ENCODE measurements at places on chromosomes 5 and 9.
A peak's percentile ranks its signal among the peaks of the same experiment; 100 is the strongest.

DNA sequence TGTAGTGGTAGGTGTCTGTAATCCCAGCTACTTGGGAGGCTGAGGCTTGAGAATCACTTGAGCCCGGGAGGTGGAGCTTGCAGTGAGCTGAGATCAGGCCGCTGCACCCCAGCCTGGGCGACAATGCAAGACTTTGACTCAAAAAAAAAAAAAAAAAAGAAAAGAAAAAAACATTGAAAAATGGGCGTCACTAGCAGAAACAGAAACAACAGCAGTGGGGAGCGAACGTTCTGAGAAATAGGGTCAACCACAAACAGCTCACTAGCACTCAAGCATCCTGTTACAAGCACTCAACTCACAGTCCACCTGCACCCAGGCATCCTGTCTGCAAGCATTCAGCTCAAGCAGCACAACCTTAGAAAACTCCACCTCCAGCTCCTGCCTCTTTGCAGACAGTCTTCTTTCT, 17.2 kb downstream of the TRIM14 start:
- no peak overlapping the region for H3K27ac ChIP-seq
- no peak for DNase-seq
- H3K4me1 ChIP-seq = no peaks in the 10 kb centered on the region
- H3K4me3 ChIP-seq = no peak overlapping the region
- no peaks in the 10 kb centered on the region for H3K36me3 ChIP-seq
- H3K27me3 ChIP-seq = no peaks in the 10 kb centered on the region

- H3K4me1 ChIP-seq = peaks cover 16% of the 10 kb centered on the region
- peaks cover 2% of the 10 kb centered on the region for H3K27me3 ChIP-seq
- peak; percentile 50 for DNase-seq
- H3K4me3 ChIP-seq = peak overlapping the region; percentile 48
- peak overlapping the region; percentile 96 for H3K27ac ChIP-seq
Observed at GRCh38 chr9:78325343-78325742, 28.4 kb downstream of the PSAT1 start.

DNA sequence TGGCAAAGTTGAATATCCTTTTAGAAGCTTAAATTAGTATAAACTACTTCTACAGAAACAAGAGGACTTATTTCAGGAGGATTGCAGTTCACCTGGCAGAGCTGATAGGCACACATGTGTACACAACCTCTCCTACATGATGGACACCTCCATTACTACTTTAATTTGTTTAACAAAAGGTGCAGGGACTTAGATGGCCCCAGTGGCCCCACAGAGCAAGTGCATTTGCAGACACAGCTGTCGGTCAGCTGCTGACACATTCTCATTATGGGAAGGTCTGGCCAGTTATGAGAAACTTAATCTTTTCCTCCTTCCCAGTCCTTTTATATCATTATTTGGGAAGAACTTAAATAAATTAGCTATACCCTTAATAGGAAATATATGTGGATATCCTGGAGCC, 28.3 kb downstream of the TDRD7 start:
- DNase-seq = no peak
- H3K27ac ChIP-seq = no peak overlapping the region
- no peak overlapping the region for H3K4me3 ChIP-seq
- H3K36me3 ChIP-seq = no peaks in the 10 kb centered on the region

GRCh38 chr5:128146671-128147070, 63.1 kb downstream of the SLC12A2 start:
- H3K36me3 ChIP-seq = no peaks in the 10 kb centered on the region
- H3K27me3 ChIP-seq = no peaks in the 10 kb centered on the region
- no peaks in the 10 kb centered on the region for H3K4me1 ChIP-seq
- DNase-seq = no peak
- H3K4me3 ChIP-seq = no peak overlapping the region

DNA sequence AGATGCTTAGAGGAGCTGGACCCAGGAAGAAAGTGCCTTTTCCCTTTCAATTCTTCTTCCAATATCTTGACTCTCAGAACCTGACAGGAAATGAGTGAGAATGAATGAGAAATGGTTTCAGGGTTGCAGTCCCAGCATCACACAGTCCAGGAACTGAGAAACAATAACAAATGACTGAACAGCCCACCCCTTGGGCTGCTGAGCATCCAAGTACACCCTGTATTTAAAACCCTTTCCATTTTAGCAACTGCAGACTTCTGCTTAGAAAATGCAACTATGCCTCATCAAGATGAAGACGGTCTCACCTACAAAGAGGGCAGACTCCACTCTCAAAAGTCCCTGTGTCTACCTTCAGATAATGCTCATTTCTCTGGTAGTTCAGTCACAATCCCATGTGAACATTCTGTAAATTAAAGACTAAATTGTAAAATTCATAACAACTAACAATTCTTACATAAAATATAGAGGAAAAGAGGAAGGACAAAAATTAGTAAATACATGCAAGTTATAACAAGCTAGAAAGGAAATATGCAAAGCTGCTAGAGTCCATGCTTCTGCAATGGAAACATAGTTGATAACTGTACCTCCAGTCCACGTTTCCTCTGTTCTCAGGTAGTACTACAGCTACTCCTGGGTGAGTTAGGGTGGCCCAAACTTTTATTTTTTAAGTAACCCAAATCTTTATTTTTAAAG, 316.5 kb downstream of the ICE1 start:
- no peak overlapping the region for H3K4me3 ChIP-seq
- no peaks in the 10 kb centered on the region for H3K4me1 ChIP-seq
- no peak for DNase-seq
- peaks cover 2% of the 10 kb centered on the region for H3K36me3 ChIP-seq

DNA sequence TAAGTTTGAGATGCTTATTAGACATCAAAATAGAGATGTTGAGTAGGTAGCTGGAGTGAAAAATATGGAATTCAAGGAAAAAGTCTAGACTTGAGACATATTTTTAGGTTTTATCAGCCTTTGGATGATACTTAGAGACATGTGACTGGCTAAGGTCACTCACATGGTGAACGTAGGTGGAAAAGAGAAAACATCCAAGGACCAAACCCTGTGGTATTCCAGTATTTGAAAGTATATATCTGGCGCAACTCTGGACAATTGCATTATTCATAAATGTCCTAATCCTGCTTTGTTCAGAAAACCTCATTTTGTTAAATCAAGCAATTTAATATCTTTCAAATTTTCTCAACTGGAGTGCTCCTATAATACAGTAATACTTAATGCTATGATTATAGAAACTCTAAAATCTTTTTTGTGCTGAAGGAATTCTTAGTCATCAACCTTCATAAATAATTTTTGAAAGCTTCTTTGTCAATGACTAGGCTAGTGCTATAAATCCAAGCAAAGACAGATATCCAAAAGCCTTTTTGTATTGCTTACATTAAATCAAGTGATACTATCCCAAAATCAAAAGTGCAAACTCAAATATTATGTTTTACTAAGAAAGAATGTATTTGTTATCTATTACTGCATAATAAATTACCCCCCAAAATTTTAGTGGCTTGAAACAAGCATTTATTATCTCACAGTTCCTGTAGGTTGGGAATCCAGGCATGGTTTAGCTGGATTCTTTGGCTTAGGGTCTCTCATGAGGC, 452.0 kb downstream of the ENC1 start:
- no peak overlapping the region for H3K27ac ChIP-seq
- no peak overlapping the region for H3K4me3 ChIP-seq
- H3K4me1 ChIP-seq = peaks cover 43% of the 10 kb centered on the region
- peaks cover 4% of the 10 kb centered on the region for H3K27me3 ChIP-seq
- peaks cover 7% of the 10 kb centered on the region for H3K36me3 ChIP-seq

DNA sequence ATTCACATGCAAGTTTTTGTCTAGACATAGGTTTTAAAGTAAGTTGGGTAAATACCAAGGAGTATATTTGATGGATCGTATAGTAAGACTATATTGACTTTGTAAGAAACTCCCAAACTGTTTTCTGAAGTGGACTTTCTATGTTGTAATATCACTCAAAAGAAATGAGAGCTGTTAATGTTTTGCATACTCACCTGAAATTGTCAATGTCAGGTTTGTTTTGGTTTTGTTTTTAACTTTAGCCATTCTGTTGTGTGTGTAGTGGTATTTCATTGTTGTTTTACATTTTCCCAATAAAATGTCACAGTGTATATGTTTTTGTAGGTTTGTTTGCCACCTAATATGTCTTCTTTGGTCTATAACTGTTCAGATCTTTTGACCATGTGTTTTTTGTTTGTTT, 375.7 kb upstream of the CDH9 start:
- H3K4me3 ChIP-seq = no peak overlapping the region
- no peaks in the 10 kb centered on the region for H3K27me3 ChIP-seq
- H3K36me3 ChIP-seq = no peaks in the 10 kb centered on the region
- no peak overlapping the region for H3K27ac ChIP-seq
- no peaks in the 10 kb centered on the region for H3K4me1 ChIP-seq
- no peak for DNase-seq

GRCh38 chr5:142199388-142199787, 90.8 kb downstream of the NDFIP1 start:
- DNase-seq = no peak
- H3K4me3 ChIP-seq = no peak overlapping the region
- no peaks in the 10 kb centered on the region for H3K36me3 ChIP-seq
- H3K27me3 ChIP-seq = peaks cover 5% of the 10 kb centered on the region
- peaks cover 3% of the 10 kb centered on the region for H3K4me1 ChIP-seq
- H3K27ac ChIP-seq = no peak overlapping the region

GRCh38 chr5:112174959-112175594, 244.0 kb downstream of the EPB41L4A start:
- no peaks in the 10 kb centered on the region for H3K36me3 ChIP-seq
- H3K4me3 ChIP-seq = no peak overlapping the region
- DNase-seq = peak; percentile 28
- H3K27ac ChIP-seq = no peak overlapping the region

DNA sequence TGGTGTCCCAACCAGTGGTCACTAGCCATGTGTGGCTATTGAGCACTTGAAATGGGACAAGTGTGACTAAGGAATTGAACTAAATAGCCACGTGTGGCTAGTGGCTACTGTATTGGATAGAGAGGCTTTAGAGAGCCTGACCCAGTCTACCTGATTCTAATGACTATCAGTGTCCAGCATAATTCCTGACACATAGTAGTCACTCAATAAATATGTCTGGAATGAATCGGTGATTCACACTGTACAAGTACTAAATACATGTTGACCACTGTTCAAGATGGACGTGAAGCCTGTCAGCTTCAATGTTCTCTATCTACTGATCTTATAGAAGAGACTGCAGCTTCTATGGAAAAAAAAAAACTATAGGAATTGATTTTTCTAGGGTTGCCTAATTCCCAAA, 57.7 kb upstream of the MAST4 start:
- H3K27ac ChIP-seq = no peak overlapping the region
- no peaks in the 10 kb centered on the region for H3K36me3 ChIP-seq
- DNase-seq = no peak
- H3K4me1 ChIP-seq = no peaks in the 10 kb centered on the region

- peaks cover 6% of the 10 kb centered on the region for H3K4me1 ChIP-seq
- H3K27ac ChIP-seq = no peak overlapping the region
- no peak overlapping the region for H3K4me3 ChIP-seq
- no peak for DNase-seq
- peaks cover 11% of the 10 kb centered on the region for H3K36me3 ChIP-seq
- peaks cover 3% of the 10 kb centered on the region for H3K27me3 ChIP-seq
Observed at GRCh38 chr9:19441730-19442129, 32.9 kb downstream of the ACER2 start.

Data from glutamatergic neuron (in vitro differentiated cells).